ENCODE measurements at places on chromosomes 2 and 18.

GRCh38 chr2:149314687-149315086, 15.7 kb upstream of the LYPD6 start:
- DNase-seq = no peak

DNA sequence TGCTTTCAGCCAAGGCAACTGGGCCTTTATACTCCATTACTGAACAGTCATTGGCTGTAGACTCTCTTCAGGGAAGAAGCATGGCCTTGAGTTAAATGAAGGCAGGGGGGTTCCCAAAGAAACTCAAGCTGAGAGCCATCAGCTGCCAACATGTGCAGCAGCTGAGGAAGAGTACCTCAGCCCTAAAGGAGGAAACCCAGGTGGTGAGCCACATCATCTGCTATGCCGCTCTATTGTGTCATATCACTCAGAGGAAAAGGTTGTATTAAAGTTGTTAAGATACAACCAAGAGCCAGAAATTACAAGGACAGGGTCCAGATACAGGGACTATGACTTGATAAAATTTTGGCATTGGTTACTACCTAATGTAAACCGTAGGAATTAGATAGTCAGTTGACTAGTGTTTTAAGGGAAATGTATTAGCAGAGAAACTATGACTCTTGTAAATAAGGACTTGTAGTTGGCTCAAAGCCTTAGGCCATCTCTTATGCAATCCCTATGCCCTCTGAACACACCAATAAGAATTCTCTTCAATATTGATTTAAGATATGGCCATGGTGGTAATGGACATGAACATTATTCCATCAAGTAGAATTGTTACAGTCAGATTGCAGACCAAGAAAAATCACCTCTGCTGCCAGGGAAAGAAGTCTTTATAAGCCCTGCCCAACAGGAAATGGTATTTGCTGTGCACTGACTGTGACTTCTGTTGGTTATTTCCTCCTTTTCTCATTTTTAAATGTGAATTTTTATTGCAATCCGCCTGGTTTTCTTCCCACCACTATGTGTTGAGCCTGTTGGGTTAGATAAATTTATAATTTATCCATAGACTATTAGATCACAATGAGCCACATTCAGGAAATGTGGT, 9.2 kb upstream of the LRPPRC start:
- DNase-seq = no peak

GRCh38 chr2:20190876-20191713, 33.8 kb downstream of the SDC1 start:
- DNase-seq = peak; percentile 81

DNA sequence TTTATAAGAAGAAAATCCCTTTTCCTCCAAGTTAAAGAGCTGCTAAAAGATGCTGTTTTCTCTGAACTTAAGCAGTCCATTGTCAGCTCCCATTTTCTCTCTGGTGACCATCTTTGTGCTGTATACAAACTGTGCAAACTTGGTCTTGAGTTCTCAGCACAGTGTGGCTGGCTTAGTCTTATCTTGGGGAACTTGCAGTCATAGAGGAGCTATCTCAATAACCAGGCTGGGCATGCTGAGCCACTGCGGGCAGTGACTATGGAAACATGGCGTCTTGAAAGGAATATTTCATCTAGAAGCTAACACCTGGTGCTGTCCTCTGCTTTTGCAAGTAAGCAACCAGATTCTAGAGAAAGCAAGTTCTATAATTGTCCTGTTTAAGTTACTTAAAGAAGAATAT, 1334.4 kb upstream of the CELF4 start:
- no peak for DNase-seq

DNA sequence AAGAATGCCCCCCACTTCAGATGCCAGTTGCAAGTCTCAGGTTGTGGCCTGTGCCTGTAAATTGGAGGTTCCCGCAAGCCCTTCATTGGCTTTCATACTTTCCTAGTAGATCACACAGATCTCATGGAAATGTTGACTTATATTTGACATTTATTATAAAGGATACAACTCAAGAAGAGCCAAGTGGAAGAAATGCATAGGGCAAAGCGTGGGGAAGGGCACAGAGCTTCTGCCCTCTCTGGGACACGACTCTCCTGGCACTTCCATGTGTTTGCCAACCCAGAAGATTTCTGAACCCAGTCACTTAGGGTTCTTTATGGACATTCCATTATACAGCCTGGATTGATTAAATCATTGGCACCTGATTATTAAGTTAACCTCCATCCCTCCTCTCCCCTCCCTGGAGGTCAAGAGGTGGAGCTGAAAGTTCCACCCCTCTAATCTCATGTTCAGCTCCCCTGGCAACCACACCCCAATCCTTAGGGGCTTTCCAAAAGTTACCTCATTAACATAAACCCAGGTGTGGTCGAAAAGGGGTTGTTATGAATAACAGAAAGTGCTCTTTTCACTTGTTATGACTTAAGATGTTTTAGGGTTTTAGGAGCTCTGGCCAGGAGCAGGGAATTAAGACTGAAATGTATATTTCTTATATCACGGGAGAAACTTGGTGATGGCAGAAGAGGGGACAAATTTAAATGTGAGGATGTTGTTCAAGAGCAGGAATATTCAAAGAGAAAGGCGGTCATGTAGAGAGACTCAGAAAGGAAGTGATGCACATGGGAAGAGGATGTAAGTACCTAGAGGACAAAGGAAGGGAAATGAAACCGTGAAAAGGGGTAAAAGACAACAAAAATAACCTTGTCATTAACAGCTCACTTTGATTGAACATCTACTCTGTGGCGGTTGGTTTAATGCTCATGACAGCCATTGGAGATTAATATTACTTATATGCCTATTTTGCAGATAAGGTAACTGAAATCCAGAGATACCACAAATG, 31.8 kb downstream of the SP100 start:
- DNase-seq = no peak

DNA sequence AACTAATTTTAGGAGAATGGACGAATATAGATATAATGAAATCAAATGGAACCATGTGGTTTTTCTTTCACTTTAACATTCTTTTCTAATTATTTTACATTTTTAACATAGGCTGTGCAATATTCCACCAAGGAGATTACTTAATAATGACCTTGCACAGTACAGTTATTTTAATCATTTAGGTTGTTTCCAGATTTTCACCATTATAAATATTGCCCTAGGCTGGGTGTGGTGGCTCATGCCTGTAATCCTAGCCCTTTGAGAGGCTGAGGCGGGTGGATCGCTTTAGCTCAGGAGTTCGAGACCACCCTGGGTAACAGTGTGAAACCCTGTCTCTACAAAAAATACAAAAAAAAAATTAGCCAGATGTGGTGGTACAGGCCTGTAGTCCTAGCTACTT, 14.5 kb upstream of the DRC1 start:
- no peak for DNase-seq

GRCh38 chr2:14303366-14304115, 329.0 kb upstream of the LRATD1 start:
- no peak for DNase-seq

DNA sequence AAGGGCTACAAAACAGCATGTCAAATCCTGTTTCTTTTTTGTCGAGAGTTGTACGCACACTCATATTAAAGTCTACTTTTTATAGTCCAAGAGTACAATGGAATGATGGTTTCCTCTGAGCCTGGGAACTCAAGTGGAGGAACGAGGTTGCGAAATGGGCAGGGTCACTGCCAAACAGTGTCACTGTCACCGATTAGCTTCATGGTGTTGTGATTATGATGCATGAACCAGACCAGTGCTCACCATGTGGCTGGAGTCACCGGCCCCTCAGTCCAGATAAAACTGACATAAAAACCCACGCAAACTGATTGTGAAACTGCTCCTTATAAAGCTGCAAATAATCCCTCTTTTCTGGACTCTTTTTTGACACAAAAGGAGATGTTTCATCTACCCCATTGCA, 122.0 kb downstream of the COPS8 start:
- DNase-seq = no peak

- DNase-seq = no peak
Observed at GRCh38 chr2:43302182-43302960, 76.0 kb upstream of the ZFP36L2 start.

Data from ACHN (cell line).